ENCODE measurements at places on chromosomes 5 and 9. TPM values are rescaled to one million over a fixed set of nuclear protein-coding genes. Genes with fewer than 3 reads are reported as not detected.

DNA sequence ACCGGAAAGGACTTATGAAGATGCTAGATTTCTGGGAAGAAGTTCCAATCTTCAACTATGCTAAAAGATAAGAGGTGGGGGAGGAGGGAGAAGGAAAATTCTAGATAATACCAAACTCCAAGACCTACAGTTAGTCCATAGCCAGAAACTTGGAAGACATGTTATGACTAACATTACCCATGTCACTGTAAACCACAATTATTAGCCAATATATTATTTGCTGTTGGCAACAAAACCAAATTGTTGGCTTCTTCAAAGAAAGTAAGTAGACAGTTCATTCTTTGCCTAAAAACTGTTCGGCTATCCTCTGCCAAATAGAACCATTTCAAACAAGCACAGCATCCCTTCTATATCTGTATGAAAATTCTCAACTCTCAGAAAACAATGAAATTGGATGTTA, 25.1 kb downstream of the PRLR start:
- no peaks in the 10 kb centered on the region for H3K36me3 ChIP-seq
- no peak for DNase-seq
- H3K4me3 ChIP-seq, result no peak overlapping the region
- H3K27me3 ChIP-seq, result no peaks in the 10 kb centered on the region
- no peak overlapping the region for H3K27ac ChIP-seq
- no peaks in the 10 kb centered on the region for H3K4me1 ChIP-seq

DNA sequence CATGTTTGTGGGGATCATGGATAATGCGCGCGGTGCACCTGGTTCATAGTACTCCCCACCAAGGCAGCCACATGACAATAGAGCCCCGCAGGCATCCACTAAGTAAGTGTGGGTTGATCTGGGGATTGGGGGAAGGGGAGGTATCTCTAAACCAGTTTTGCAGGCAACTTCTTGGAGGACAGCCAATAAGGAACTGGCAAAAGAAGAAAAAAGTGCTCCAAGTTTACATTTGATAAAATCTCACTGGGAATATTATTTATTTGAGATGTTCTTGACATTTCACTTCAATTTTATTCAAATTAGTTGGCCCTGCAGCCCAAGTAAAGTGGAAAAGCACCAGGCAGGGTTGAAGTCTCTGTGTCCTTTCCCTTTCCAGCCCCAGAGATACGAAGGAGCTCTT, 8.5 kb downstream of the FBP1 start:
- H3K27me3 ChIP-seq, result no peaks in the 10 kb centered on the region
- no peak overlapping the region for H3K4me3 ChIP-seq
- no peak overlapping the region for H3K27ac ChIP-seq
- no peaks in the 10 kb centered on the region for H3K36me3 ChIP-seq
- no peak for DNase-seq

DNA sequence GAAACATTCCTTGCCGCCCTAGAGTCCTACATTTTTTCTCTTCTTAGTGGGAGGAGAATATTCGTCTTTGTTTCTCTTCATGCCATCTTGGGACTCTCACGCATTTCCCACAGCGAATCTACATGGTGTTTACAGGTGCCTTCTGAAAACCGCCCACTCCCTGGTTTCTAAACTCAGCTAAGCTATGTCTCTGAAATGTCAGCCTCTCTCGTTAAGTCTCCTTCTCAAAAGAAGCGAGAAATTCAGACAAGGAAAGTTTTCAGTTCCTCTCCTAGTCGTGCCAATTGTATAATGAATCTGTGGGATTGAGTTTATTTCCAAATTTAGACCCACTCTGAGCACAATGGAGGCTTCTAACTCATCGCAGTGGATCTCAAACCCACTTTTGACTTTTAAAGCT, 186.8 kb upstream of the NFIB start:
- no peaks in the 10 kb centered on the region for H3K27me3 ChIP-seq
- H3K27ac ChIP-seq, result no peak overlapping the region
- no peak overlapping the region for H3K4me3 ChIP-seq

The STRBP gene
- polyA plus RNA-seq, result 5.4 TPM

DNA sequence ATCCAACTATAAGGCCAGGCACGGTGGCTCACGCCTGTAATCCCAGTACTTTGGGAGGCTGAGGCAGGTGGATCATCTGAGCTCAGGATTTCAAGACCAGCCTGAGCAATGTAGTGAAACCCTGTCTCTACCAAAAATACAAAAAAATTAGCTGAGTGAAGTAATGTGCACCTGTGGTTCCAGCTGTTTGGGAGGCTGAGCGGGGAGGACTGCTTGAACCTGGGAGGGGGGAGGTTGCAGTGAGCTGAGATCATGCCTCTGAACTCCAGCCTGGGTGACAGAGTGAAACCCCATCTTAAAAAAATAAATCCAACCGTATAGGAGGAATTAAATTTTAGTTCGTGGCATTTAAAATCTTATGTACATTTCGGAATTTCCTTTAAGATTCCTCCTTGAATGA, 123.4 kb downstream of the CDC42SE2 start:
- no peak for DNase-seq
- no peak overlapping the region for H3K4me3 ChIP-seq
- H3K27ac ChIP-seq, result no peak overlapping the region
- H3K27me3 ChIP-seq, result no peaks in the 10 kb centered on the region
- peaks cover 2% of the 10 kb centered on the region for H3K4me1 ChIP-seq

DNA sequence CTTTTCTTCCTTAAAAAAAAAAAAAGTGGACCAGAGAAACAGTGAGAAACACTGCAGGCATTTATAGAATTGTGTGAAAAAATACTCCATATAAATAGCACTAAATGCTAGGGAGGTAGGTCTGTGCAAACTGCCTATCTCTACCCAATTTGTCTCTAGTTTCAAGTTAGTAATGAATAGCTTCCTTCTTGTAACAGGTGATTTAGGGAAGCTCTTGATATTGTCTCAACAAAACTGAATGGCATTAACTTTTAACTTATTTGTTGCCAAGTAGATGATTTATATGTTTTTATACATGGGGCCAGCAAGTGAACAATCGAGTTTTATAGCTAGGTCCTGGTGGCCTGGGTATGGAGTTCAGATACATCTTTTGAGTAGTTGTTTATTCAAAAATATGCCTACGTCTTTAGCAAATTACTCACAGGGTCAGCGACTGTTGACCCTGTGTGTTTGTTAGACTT, 283.6 kb downstream of the NR3C1 start:
- H3K36me3 ChIP-seq, result peaks cover 3% of the 10 kb centered on the region
- no peak for DNase-seq
- no peaks in the 10 kb centered on the region for H3K27me3 ChIP-seq
- H3K4me1 ChIP-seq, result peaks cover 3% of the 10 kb centered on the region

- DNase-seq, result no peak
- no peaks in the 10 kb centered on the region for H3K27me3 ChIP-seq
- peak overlapping the region; percentile 9 for H3K27ac ChIP-seq
- no peak overlapping the region for H3K4me3 ChIP-seq
Observed at GRCh38 chr5:77428526-77428925, 63.6 kb downstream of the WDR41 start.

The SMIM33 gene
- polyA plus RNA-seq, result not detected

The KIF27 gene
- 1.9 TPM for polyA plus RNA-seq

The RNF38 gene
- polyA plus RNA-seq, result 18.2 TPM

DNA sequence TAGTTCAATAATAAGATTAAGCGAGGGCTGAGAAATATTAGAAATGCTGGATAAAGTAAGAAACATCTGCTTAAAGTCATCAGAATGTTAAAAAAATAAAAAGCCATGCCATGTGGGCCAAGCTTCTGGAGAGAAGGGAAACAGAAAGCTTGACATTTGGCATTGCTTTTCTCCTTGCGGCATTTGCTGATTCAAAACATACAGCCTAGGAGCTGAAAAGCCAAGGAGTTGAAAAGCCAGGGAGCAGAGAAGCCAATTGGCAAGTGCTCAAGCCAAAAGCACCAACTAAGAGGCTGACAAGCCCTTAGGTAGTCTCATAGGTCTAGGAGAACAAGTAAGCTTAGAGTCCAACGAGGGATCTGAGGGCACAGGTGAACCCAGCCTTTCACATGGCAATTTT, 754.3 kb downstream of the TLE4 start:
- H3K27ac ChIP-seq, result no peak overlapping the region
- H3K4me3 ChIP-seq, result no peak overlapping the region
- H3K27me3 ChIP-seq, result no peaks in the 10 kb centered on the region
- no peaks in the 10 kb centered on the region for H3K4me1 ChIP-seq

DNA sequence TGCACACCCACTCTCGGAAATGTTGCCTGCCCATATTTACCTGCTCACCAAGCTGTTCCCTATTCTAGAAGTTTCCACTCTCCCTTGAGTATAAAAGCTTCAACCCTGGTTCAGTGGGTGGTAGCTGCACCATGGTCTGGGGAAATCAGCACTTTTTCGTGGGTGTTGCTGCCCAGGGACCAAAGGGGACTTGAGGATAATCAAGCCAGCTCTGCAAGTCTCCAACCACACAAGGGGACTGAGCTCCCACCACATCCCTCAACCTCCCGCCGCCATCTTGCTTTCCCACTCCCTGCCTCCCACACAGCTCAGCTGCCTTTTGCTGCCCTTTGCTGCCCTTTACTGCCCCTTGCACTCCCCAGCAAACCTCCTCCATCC, 210.0 kb downstream of the AUH start:
- no peak for DNase-seq
- H3K27ac ChIP-seq, result no peak overlapping the region
- no peaks in the 10 kb centered on the region for H3K27me3 ChIP-seq

The CDH6 gene
- 3.6 TPM for polyA plus RNA-seq

The BTNL3 gene
- not detected for polyA plus RNA-seq

DNA sequence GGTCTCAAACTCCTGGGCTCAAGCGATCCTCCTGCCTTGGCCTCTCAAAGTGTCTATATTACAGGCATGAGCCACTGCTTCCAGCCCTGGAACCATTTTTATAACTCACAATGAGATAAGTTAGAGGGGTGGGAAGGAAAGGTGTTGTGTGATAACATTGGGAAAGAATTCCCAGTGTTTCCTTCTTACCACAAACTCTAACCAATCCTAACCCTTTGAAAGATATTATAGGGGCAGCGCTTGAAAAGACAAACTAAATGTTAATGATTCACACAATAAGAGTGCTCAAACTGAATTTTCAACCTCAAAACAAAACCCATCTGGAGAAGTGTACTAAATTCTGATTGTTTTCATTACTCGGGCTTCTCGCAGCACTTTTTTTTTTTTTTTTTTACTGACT, 109.7 kb downstream of the TSSK1B start:
- no peak for DNase-seq
- H3K27me3 ChIP-seq, result no peaks in the 10 kb centered on the region
- H3K36me3 ChIP-seq, result no peaks in the 10 kb centered on the region
- no peaks in the 10 kb centered on the region for H3K4me1 ChIP-seq
- H3K27ac ChIP-seq, result no peak overlapping the region

The CDKN2B-AS1 gene
- 0.97 TPM for polyA plus RNA-seq

DNA sequence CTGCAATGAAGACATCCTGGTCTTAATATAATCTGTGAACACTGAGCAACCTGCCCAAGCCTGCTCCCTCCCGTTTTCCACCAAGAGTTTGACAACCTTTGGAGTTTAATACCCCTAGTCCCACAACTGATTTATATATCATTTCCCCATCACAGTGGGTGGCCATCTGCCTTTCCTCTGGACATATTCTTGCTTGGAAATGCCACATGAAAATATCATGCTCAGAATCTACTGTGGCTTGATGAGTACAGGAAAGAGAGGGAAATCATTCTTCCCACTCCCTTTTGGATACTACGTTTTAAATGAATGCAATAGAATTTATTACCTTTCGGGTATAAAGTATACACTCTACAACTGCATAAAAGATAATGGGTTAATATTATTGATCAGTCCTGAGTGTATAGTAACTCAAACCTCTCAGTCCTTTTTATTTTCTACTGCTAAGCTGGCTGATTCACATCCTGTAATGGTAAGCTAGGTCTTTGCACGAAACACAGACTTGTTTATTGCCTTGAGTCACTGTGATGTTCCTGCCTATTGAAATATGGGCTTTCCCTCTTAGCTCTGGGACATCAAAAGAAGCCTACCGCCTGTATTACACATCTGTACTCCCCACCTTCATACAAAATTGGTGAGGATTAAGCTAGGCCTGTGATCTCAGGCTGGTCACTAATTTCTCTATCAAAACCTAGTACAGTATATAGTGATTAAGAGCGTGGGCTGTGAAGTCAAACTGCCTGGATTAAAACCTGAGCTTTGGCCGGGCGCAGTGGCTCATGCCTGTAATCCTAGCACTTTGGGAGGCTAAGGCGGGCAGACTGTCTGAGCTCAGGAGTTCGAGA, 67.6 kb upstream of the NR5A1 start:
- H3K27ac ChIP-seq, result no peak overlapping the region
- no peak overlapping the region for H3K4me3 ChIP-seq
- H3K4me1 ChIP-seq, result no peaks in the 10 kb centered on the region
- no peaks in the 10 kb centered on the region for H3K36me3 ChIP-seq
- no peak for DNase-seq

- no peaks in the 10 kb centered on the region for H3K27me3 ChIP-seq
- DNase-seq, result no peak
- H3K36me3 ChIP-seq, result no peaks in the 10 kb centered on the region
- no peak overlapping the region for H3K4me3 ChIP-seq
- H3K27ac ChIP-seq, result no peak overlapping the region
Observed at GRCh38 chr9:121645003-121645402, 6.4 kb upstream of the DAB2IP start.

The SHOC1 gene
- not detected for polyA plus RNA-seq

DNA sequence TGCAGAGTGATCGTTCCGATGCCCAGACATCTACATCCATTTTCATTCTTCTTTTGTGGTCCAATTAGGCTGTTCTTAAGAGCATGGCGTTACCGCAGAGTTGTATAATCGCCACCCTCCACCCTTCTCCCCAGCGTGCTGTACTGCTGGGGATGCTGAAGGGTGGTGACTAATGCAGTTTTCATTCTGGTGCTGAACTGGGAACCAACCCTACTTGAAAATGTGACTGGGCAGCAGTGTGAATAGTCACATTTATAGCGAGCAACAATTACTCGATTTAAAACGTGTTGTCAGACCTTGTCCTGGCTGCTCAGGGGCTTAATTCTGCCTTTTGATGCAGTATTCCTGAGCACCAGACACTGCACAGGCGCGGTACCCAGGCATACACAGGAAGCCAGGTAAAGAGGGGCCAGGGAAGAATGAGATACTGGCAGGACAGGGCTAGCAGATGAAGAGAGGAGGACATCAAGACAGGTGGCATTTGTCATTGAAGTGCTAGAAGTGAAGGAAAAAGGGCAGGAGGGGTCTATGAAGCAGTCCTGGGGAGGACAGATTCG, 719 bp upstream of the ISCA1 start:
- DNase-seq, result no peak
- H3K4me3 ChIP-seq, result peak overlapping the region; percentile 39
- no peak overlapping the region for H3K27ac ChIP-seq
- no peaks in the 10 kb centered on the region for H3K36me3 ChIP-seq
- H3K27me3 ChIP-seq, result no peaks in the 10 kb centered on the region

DNA sequence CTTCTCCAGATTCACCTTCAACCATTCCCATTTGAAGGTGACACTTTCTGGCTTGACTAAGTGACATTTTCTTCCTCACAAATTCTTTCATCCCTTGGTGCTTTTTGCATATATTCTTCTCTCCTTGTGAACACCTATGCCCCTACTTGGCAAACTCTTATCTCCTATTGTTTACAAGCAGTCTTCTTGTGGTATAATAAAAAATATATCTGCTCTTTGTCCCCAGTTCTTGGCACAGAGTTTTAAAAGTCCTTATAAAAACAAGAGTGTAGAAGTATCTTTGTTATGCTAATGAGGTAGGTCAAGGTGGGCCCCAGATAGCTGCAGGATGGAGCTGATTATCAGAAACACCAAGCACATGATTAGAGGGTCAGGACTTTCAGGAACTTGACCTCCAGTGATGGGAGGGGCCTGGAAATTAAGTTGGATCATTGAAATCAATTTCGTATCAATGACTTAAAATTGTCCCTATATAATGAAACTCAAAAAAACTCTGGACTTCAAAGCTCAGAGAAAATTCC, 38.0 kb downstream of the TMEM161B start:
- H3K4me3 ChIP-seq, result no peak overlapping the region
- no peaks in the 10 kb centered on the region for H3K36me3 ChIP-seq
- no peaks in the 10 kb centered on the region for H3K4me1 ChIP-seq
- H3K27ac ChIP-seq, result no peak overlapping the region
- H3K27me3 ChIP-seq, result no peaks in the 10 kb centered on the region

Data from aorta (tissue), 5 donors.